Mammary epithelial cell (primary cell): ENCODE measurements at places on chromosomes 7 and 10. TPM values are rescaled to one million over a fixed set of nuclear protein-coding genes. Genes with fewer than 3 reads are reported as not detected.

The HABP2 gene
- not detected for total RNA-seq

The DNAJC30 gene
- total RNA-seq, result 10.1 and 11.1 TPM in 2 replicates

The CCDC146 gene
- 1.2 TPM for total RNA-seq

The RAMP3 gene
- total RNA-seq, result not detected in 2 replicates

The PON3 gene
- 0.50 TPM for total RNA-seq

The KEL gene
- not detected in 2 replicates for total RNA-seq

The ARF5 gene
- 196 TPM for total RNA-seq

The CTAGE4 gene
- total RNA-seq, result 7.6 and 10.3 TPM in 2 replicates

The TRIM74 gene
- 0.51 TPM in 1 of 2 replicates, not detected in the other for total RNA-seq

The MTPN gene
- 173 and 182 TPM in 2 replicates for total RNA-seq

The FGL2 gene
- not detected in 2 replicates for total RNA-seq

The KCP gene
- total RNA-seq, result 0.19 TPM in 1 of 2 replicates, not detected in the other

The URGCP gene
- 28.0 TPM for total RNA-seq

The PSTK gene
- total RNA-seq, result 5.7 and 6.0 TPM in 2 replicates

The UNC5B gene
- total RNA-seq, result 10.0 TPM

The PTPRN2 gene
- total RNA-seq, result 0.28 and 0.91 TPM in 2 replicates

The NPY4R2 gene
- total RNA-seq, result not detected in 2 replicates

The CHRM2 gene
- total RNA-seq, result not detected
